ENCODE measurements at places on chromosomes 6 and 20.

DNA sequence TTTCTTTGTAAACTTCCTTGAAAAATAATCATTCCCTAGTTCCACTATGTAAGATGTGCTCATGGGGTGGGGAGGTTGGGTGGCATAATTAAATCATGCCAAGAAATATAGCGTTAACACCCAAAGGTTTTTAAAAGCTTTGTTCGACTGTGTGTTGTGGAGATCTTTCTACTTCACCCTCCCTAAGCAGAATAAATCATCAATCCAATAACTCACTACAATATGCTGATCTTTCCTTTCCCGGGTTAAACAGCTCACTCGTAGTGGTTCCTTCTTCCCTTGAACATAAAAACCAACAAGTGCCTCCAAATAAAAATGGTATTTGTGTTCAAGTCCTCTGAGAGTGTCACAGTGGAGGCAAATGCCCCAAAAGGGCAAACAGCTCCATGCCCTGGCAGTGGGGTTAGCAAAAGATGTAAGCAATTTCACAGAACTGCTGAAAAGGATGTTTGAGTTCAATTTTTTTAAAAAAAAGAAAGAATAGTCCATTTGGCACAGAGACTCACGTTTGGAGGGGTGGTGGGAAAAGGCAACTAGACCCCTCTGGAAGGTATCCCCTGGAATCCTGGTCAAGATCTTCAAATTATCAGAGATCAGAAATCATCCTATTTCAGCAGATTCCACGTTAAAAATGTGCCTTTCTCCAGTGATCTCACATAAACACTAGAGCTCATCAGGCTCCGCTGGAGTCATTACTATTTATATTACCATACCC lies 99.1 kb downstream of the TFAP2A start:
- no peak for DNase-seq

- DNase-seq = no peak
These were observed 6.3 kb upstream of the PARD6B start for GRCh38 chr20:50724851-50725723.

- DNase-seq = peak; percentile 76
These were observed at the start of gene LRRC1 for GRCh38 chr6:53794720-53795339. Gene LRRC1 (plus strand): TSS chr6:53795005. CDS start chr6:53795257, 252 bp downstream.

GRCh38 chr6:33783781-33784520 lies 5.0 kb downstream of the LEMD2 start:
- DNase-seq = no peak

DNA sequence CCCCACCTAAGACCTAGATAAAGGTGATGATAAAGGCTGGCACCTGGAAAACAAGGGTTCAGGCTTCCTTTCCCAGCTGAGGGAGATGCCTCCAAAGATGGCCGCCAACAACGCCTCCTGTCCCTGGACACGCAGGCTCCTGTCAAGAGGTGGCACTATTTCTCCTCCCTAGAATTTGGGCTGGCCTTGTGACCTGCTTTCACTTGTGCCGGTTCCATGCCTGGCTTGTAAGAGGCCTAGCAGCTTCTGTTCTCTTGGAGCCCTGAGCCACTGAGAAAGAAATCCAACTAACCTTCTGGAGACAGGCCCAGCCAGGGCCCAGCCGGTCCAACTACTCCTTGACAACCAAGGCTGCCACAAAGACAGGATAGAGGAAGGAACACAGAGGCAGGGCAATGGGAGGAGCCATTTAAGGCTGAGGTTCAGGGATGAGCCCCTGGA lies 60.2 kb upstream of the RALY start:
- DNase-seq = no peak

- DNase-seq = no peak
These were observed 7.3 kb upstream of the SIRPG start for GRCh38 chr20:1664911-1665310.

GRCh38 chr6:39608652-39609345 lies 116.4 kb downstream of the KIF6 start:
- DNase-seq = no peak

- no peak for DNase-seq
These were observed 28.3 kb upstream of the GRIK2 start for GRCh38 chr6:101365181-101365580.

DNA sequence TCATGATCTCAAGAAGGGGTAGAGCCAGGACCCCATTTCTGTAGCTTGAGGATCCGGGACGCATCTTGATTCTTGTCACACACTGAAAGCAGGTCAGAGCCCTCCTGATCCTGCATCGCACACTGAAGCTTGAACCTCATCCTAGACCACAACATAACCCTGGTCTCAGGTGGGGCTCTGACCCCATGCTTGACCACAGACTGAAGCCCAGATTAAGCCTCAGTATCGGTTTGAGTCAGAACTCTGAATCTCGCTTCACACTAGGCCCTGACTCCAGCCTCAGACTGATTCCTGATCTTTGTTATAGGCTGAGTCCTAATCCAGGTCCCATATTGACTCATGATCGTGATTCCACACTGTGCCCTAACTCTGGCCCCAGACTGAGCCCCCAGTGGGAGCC lies 8.5 kb upstream of the RSPO4 start:
- no peak for DNase-seq

GRCh38 chr6:143180826-143181225 lies 120.1 kb downstream of the AIG1 start:
- DNase-seq = no peak

All from KG1 (cell line).